ENCODE measurements at places on chromosomes 1 and 21. TPM values are rescaled to one million over a fixed set of nuclear protein-coding genes. Genes with fewer than 3 reads are reported as not detected.

MTARC2 gene
- total RNA-seq, result 3.1 TPM

PIGR gene
- 4.7 TPM for total RNA-seq

NFYC gene
- total RNA-seq, result 55.0 TPM

PDZK1IP1 gene
- not detected for total RNA-seq

- no peak for DNase-seq
These were observed 79.1 kb upstream of the OLIG2 start for GRCh38 chr21:32946654-32947053.

- no peak for DNase-seq
These were observed 630 bp downstream of the MTF2 start for GRCh38 chr1:93079685-93080141.

DNA sequence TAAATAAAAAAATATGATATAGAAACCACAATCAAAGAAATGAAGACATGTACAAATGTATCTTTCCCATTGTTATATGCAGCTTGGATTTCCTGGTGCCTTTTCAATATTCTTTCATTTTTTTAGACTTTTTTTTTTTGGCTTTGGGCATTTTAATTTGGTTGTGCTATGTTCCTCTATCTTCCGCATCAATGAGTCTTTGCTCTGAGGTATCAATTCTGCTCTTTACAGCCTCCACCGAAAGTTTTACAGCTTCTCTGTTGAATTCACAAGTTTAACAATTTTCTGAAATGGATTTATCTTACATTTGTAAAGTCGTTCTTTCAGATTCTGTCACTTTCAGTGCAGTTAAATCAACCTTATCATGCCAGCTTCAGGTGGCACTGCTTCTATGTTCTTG lies 50.5 kb downstream of the OMA1 start:
- no peak for DNase-seq

GRCh38 chr1:192603218-192603787 lies 27.7 kb downstream of the RGS1 start:
- no peak for DNase-seq

- DNase-seq, result no peak
These were observed 74.0 kb downstream of the KIF14 start for GRCh38 chr1:200546577-200546976.

DNA sequence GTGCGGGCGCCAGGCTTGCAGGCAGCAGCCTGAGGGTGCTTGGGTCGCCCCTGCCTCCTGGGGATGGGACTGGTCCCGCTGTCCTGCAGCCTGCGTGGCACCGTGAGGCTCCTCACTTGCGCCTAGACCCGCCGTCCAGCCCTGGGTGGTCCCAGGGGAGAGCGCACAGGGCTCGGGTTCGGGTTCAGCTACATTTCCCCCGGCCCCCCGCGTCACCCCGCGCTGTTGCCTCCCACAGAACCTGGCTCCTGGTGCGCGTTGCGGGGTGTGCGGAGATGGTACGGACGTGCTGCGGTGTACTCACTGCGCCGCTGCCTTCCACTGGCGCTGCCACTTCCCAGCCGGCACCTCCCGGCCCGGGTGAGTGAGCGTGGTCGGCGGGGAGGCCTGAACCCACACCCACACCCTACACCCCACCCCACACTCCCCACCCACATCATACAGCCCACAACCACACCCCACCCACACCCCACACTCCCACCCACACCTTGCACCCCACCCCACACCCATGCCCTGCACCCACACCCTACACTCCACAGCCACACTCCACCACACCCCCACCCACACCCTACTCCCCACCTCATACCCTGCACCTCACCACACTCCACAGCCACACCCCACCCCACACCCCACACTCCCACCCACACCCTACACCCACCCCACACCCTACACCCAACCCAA lies 6.2 kb upstream of the PFKL start:
- no peak for DNase-seq

DNA sequence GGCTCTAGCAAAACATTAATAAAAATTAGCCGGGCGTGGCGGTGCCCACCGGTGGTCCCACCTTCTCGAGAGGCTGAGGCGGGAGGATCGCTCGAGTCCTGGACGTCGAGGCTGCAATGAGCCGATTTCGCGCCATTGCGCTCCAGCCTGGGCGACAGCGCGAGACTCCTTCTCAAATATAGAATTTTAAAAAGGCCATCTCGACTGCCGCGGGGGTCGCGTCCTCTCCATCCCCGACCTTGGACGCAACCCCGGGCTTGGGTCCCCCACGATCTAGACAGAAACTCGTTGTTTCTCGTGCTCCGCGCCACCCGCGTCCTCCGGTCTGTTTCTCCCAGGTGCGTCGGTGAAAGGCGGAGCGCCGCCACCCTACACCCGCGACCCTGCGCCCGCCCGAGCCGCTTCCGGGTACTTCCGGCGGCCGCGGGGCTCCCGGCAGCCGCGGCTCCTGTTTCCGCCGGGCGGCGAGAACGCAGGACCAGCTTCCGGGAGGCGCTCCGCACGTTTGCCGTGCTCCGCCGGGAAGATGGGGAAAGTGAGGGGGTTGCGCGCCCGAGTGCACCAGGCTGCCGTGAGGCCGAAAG lies at the start of gene SLX9:
Gene SLX9, plus strand, starts transcription at position 498 of the 584 bp plus-strand sequence. Its CDS starts 29 bp downstream, at position 527.
- DNase-seq, result no peak

DNA sequence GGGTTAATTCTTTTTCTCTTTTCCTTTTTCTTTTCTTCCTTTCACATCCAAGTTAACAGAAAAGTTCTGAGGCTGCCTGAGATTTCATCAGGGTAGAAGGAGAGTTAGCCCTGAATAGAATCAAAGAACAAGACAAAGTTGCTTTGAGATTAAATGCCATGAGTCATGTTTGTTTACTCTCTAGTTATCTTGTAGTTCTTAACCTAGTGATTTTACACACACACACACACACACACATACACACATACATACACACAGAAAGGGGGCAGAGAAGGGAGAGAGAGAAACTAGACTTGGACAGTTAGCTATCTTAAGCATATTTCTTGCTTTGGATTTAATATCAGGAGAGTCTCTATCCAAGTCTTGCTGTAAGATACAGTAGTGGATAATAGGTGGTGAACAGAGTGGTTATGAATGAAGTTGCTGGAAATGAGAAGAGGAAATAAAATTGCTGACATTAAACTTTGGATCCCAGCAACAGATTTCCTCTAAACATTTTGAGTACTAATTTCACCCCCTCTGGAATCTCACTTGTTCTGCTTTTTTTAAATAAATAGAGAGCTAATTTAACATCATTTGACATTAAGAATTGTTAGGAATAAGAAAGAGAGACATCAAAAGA lies 19.9 kb downstream of the PLA2G4A start:
- no peak for DNase-seq

GRCh38 chr1:38330799-38331198 lies 284.2 kb upstream of the POU3F1 start:
- DNase-seq, result no peak

DNA sequence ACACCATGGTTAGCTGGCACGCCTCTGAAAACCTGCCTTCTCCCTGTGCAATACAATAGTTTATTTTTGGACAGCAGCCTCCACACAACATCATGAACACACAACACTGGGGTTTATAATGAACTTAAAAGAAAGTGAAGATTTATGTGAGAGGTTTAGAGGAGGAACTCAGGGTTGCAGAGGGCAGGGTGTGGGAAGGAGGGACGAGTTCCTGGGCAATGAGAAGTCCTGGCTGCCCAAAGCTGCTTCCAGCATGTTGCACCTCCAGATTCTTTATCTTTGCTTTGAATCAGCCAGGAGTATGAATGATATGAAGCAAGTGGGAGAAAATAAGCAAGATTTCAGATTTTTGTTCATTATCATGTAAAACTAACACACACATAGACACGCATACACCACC lies 11.3 kb upstream of the LRRC8D start:
- no peak for DNase-seq

DNA sequence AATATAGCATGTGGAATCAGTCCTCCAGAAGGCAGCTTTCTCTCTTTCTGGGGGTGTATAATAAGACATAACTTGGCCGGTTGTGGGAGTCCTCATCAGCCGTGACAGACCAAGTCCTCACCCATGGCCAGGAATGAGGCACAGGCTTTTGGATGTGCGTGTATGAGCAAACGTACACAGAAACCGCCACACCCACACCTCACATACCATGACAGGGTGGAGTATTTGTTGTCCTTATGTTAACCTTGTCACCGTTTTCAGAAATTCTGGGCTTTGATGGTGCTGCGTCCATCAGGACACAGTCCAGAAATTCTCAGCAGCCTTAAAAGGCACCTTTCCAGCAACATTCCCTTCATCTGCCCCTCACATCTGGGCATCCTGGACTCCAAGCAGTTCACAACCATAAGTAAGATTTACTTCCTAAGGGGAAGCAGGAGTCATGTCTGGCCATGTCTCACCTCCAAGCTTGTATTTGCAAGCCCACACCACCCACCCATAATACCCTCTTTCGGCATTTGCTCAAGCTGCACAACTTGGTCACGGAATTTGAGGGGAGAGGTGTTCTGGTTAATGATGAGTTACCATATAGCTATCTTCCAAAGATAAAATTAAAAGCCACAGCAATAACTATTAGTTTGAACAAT lies 12.4 kb downstream of the C1orf116 start:
- no peak for DNase-seq

DNA sequence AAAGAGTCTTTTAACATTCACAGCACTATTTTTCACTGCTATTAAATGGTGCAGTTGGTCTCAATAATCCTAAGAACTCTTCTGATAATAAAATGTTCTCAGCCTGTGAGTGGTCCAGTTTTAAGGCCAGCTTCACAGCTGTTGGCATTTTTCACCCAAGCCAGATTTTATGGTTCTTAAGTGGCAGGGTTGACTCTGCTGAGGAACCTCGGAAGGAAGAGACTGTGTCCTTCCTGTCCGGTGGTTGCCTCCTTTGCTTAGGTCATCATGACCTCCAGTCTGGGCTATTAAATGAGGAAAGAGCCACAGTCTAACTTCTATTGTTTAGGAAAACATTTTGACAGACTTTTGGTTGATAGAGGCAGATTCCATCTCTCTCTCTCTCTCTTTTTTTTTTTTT lies 112.5 kb upstream of the SERBP1 start:
- no peak for DNase-seq

- no peak for DNase-seq
These were observed 170.4 kb downstream of the VAV3 start for GRCh38 chr1:107794571-107794970.

DNA sequence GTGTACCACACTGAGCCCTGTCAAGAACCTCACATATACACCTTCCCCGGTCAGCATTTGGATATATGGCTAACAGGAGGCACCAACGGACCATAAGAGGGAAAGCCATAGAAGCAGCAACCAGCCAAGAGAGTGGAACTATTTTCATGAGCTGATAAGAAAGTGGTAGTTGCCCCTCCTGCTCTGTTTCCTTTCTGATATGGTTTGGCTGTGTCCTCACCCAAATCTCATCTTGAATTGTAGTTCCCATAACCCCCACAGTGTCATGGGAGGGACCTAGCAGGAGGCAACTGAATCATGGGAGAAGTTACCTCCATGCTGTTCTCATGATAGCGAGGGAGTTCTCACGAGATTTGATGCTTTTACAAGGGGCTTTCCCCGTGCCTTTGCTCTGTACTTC lies 366.1 kb upstream of the DAB1 start:
- DNase-seq, result no peak

DNA sequence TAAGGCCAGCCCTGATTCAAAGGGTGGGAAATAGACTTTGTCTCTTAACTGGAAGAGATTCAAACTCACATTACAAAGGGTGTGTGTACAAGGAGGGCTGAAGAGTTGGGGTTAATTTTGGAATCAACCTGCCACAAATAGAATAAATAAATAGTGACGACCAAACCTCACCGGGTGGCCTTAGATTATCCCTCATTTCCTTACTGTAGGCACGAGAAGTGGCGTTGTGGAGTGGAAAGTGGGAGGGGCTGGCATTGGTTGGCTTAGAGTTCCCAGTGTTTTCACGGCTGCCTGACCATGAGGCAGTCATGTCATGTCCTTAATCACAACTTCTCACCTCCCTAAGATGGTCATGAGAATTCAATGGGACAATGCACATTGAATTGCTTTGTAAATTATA lies 21.3 kb upstream of the RUNX1 start:
- no peak for DNase-seq

Data from GM12878 (cell line).